ENCODE measurements at places on chromosomes 16 and 17.

- DNase-seq: no peak
Measured at GRCh38 chr16:4116325-4117249, at the start of gene ADCY9. Gene ADCY9 (minus strand): TSS chr16:4116442. CDS start chr16:4115442, 1,000 bp downstream.

GRCh38 chr16:17068524-17068923, 402.2 kb downstream of the XYLT1 start:
- DNase-seq: no peak

DNA sequence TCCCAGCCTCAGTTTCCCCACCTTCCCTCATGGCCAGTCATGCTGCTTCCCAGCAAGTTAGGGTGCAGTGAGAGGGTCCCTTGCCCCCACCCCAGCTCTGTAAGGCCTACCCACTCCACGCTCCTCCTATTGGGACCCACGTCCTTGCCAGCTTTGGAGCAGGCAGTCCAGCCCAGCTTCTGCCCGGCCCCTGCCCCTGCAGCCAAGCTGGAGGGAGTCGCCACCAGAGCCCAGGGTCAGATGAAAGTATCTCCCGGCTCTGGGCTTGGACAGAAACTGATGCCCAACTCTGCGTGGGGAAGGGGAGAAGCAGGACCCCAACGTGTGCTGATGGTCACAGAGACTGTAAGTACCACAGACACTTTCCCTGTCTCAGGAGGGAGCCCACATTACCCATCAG, 32.6 kb downstream of the SDK2 start:
- no peak for DNase-seq

DNA sequence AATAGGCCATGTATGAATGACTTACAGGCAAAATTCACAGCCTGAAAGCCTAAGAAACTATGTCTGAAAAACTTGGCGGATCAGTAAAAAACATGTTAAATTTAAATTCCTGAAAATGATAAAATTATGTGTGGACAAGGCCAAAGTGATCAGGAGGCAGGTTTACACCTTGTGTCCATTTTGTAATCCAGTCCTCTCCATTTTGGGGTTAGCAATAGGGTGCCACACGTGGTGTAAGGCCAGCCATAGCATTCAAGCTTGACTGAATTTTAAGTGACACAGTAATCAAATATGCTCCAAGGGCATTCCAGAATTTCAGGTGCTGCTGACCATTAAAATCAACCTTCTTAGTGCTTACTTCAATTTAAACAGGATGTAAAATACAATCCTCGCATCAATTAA, 2.7 kb downstream of the RNF43 start:
- DNase-seq: no peak
